ENCODE measurements at places on chromosomes 1 and 21.

DNA sequence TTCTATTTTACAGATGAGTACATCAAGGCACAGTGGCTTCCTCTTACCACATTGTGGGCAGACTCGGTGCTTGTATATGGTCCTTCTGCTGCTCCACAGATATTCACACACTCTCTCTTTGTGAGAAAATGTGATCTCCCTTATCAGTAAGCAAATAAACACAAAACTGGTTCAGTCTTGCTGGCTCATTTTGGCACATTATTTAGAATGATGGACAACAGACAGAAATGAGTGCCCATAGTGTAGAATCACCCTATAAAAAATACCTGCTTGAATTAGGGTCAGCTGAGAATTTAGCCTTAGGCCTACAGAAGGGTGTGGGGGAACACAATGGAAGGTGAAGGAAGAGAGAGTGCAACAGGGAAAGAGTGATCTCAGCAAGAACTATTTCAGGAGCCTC lies 423.1 kb downstream of the HLX start:
- no peak for DNase-seq

- no peak for DNase-seq
Measured at GRCh38 chr21:34730756-34731445, 62.1 kb downstream of the CLIC6 start.

- DNase-seq = no peak
Measured at GRCh38 chr21:18449605-18450550, 46.3 kb upstream of the TMPRSS15 start.

DNA sequence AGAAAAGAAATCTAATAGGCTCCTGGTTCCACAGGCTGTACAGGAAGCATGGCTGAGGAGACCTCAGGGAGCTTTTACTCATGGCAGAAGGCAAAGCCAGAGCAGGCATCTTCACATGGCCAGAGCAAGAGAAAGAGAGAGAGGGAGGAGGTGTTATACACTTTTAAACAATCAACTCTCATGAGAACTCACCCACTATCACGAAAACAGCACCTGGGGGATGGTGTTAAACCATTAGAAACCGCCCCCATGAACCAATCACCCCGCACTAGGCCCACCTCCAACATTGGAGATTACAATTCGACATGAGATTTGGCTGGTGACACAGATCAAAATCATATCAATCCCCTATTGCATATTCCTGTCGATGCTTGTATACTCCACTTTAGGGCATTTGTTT lies 93.5 kb downstream of the MRPL39 start:
- DNase-seq = no peak

GRCh38 chr21:29115899-29116298 lies 14.5 kb upstream of the MAP3K7CL start:
- no peak for DNase-seq

DNA sequence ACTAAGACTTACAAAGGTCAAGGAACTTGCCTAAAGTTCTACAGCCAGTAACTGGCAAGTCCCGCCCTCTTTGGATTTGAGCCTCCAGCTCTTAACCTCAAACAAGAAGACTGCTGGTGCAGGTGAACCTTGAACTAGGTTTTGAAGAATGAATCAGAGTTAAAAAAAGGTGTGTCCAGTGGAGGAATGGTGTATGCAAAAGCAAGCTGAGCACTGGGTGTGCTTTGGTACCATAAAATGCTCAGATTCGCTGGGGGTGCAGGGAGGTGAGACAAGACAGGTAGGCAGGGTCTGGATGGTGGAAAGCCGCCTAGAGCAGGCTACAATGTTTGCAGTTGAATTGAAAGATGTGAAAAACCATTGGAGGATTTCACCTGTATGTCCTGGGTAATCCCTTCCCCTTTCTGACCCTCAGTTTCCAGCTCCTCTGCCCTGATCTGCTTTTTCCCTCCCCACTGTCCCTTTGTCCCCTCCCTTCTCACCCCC lies 39.8 kb downstream of the FOXD2 start:
- DNase-seq = no peak

DNA sequence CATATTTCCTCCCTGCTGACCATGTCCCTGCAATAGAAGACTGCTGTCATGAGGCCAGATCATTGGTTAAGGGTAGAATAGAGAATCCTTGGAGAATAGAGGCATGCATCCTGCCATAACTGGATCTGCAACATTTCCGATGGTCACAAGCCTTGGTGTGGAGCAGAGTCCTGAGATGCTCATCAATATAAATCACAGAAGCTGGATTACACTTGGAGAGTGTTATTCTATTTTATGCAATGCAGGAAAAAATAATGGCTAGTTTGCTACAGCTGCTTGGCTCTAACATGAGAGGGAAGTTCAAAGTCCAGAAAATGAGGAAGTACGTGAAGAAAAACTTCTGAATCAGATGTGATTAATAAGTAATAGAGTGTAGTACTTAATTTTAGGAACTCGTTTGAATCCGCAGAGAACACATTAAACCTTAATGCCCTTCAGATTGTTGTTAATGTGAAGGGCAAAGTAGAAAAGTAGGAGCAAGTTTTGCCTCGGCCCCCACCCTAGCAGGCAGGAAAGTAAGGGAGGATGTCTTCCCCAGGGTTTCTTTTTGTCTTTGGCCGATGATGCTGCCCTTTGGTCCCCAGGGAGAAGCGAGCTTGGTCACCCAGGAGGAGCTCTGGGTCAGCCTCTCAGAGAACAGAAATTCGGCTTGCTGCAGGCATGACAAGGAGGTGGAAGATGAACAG lies 59.5 kb downstream of the KCNK1 start:
- no peak for DNase-seq
